ENCODE measurements at places on chromosomes 6 and 20.

GRCh38 chr6:94862112-94862511, 715.2 kb upstream of the MANEA start:
- DNase-seq = no peak

DNA sequence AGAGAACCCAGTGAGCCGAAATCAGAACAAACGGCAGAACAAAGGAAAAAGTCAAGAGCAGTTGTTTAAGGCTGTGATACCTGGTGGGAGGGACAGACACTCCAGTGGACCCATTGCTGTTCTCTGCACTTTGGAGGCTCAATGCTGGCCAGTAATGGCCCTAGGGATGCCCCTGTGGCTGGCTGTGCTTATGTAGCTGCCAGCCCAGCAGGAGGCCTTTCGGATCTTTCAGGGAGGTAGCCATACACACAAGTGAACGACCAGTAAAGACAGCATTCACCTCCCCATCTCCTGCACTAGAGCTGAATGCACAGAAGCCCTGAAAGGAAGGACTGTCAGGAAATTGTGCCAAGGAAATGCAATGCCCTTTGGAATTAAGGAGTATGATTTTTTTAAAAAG, 34.3 kb downstream of the GPLD1 start:
- no peak for DNase-seq

- no peak for DNase-seq
Measured at GRCh38 chr6:139625998-139626975, 251.8 kb upstream of the CITED2 start.

DNA sequence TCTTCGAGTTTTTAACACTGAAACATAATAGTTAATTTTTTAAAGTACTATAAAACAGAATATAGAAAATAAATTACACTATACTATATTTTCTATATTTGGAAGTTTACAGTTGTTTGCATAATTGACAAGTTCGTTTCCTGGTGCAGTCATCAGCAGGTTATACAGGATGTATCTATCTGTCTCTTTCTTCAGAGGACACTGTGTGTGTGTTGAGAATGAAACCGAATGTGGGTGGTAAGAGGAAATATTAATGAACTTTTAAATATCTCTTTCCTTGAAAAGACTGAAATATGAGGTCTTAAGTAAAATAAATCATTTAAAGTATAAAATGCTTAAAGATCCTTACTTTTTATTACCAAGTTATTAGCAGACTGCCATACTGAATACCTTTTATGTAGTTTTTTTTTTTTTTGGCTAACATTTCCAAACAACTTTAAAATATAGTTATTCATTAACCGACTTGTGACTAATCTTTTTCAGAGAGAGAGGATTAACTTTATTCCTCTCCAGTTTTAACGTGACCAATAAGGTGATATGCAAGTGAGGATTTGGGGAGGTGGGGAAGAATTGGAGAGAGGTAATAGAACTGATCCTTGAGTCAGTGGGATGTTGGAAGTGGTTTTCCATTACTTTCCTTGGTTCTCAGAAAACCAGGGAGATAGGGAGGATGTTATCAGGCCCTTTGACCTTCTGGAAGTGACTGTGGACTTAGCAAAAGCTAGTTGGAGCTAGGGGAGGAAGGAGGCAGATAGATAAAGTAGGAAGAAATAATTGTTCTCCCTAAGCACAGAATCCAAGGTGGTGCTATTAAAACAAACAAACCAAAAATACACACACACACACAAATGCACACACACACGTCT, 380.0 kb upstream of the FLRT3 start:
- no peak for DNase-seq

GRCh38 chr6:12393100-12393499, 102.9 kb downstream of the EDN1 start:
- no peak for DNase-seq

GRCh38 chr6:116665464-116665863, 3.1 kb downstream of the ZUP1 start:
- no peak for DNase-seq

DNA sequence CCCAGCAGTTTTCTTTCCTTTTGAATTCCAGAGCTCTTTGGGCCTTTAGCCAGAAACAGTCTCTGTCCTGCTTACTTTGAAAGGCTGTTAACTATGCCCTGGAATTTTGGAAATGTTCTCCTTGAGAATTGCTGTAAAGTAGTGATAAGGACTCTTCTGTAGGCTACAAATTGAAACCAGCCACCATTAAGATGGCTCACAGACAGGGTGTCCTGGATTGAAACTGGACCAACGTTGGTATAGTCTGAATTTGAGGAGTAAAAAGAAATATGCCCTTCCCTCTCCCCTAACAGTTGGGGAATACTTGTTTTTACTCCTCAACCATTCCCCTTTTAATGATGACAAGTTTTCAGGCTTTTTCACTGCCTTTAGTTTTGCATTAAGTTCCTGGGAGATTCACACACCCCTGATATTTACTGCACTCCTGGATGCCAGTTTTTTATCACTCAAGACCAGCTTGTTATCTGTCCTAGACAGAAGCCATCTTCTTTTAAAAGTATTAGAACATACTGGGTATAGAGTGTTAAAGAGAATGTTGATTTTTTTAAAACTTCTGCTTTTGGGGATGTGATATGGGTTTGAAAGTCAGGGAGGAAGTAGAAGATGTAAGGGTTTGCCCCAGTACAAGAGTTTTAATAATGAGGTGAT, 21.9 kb downstream of the TOP1 start:
- no peak for DNase-seq

DNA sequence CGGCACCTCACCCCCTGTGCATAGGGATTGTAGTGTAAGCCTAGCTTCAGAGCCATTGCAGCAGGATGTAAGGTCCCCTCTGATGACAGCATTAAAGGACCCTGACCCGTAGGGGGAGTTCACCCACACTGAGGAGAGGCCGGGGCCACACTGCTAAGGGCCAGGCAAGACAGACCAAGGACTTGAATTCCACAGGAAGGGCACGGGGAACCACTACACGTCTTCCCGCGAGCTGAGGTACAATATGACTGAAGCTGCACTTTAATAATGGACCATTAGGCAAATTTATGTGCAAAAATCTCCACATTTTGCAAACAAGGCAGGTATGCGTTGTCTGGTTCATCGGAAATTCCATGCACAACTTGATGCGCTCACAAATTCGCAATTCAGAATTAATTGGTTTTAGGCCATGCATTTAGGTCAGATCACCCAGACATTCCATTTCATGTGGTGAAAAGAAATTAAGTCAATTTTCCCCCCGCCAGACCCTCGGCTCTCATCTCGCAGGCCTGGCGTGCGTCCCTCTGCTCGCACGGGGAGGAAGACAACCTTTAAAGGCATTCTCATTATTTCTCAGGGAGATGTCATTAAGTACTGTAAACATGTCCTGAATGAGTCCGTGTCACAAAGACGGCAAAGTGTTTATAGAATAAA, 111.8 kb downstream of the FOXA2 start:
- no peak for DNase-seq

GRCh38 chr6:30990422-30991086, 7.0 kb downstream of the MUC21 start:
- DNase-seq = no peak

DNA sequence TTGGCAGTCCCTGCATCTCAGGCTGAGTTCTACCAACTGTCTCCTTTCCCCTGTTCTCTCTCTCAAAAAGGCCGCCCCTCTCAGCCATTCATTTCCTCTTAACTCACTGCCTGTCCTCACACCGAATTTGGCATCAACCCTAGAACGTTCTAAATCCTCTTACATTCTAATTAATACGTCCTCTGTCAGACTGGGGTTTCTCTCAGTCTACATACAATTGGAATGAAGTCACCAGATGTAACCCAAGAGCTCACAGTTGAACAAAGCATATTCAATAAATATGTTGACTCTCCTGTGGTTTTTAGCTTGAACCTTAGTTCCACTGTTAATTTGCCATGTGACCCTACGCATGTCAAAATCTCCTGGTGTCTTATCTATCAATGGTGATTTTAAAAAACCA, 269.6 kb downstream of the CLIC5 start:
- DNase-seq = peak; percentile 60

DNA sequence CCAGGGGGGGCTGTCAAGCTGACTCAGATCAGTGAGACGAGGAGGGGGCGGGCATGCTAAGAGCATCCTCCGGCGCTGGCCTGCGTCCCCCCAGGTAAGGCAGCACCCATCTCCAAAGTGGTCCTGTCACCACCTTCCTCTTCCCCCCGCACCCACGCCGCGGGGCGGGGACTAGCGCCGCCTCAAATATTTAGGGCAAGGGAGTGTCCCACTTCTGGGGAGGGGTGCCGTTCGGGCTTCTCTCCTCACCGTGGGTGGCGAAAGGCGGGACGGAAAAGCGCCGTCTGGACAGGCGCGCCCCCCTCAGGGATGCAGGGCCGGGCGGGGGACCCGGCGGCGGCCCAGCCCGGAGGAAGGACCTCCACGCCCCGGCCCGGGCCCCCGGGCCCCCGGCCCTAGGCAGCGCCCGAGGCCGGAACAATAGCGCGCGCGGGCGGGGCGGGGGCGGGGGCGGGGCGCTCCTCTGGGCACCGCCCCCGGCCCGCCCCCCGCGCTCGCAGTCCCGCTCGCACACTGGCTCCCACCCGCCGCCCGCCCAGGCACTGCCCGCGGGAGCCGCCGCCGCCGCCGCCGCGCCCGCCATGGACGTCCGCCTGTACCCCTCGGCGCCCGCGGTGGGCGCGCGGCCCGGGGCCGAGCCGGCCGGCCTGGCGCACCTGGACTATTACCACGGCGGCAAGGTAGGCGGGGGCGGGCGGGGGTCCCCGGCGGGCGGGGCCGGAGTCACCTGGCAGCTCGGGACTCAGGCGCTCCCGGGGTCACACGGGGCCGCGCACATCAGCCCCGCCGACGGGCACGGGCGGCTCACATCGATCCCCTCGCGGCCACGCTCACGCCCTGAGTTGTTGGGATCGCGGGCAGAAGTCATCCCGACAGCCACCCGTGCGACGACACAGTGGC, at the start of gene TOX2:
TSS of gene TOX2 (plus strand) at position 542 of the 900 bp plus-strand sequence. CDS start at position 582, 40 bp downstream.
- DNase-seq = no peak

DNA sequence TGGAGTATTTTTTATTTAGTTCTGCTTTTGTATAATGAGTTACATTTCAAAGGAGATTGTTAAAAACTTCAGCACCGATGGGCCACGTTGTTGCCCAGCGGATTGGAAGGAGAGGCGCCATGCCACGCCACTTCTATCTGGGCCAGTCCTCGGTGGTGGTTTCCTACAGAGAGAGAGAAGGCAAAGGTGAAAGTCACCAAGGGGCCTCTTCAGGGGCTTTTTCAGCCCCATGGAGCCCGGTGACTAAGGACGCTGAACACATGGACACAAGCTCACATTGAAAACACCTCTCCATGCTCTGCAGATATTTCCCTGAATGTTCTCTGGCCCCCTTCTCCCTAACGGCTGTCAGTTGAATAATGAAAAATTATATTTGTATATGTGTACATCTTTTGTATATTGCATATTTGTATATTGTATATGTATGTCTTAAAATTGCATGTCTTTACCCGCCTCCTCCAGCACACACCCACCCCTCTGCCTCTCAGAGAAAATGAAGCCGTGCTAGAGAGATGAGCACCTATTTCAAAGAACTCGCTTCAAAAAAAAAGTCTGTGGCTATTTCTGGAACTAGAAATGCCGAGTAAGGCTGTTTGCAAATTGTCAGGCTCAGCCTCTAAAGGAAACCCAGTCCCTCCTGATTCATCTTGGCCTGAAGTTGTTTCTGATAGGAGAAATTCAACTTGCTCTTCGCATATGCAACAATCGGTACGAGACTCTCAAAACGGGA, 91.9 kb upstream of the CDH4 start:
- DNase-seq = no peak

DNA sequence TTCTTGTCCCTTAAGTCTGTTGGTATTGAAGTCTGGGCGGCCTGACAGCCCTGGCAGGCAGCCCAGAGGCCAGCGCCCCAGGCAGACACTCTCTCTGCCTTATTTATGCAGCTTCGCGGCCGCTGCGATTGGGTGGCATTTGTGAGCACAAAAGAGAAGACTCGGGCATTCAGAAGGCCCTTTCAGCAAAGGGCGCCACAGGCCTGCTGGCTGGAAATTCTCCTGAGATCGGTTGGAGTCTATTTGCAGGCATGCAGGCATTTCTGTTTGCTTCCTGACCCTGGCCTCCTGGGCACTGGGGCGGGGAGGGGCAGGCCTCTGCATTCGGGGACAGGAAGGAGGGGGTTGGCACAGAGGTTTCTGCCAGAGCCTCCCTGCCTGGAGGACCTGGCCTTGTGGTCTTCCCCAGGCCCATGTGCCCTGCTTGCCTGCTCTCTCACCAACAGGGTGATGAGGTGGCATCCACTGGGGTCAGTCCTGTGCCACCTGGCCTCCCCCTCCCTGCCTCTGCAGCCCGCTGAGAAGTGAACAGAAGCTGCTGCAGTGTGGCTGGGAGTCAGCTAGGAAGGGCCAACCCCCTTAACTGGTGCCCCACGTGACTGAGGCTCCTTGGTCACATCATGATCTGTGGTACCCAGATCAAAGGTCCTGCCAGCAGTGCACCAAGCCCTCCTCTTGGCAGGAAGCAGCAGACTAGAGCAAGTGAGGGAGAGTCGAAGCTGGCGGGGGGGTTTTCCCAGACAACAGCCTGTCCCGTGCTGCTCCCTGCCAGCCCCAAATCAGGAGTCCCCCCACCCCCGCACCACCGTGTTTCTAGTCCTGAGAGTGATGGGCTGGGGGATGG, 16.6 kb upstream of the CCDC167 start:
- DNase-seq = peak; percentile 8

DNA sequence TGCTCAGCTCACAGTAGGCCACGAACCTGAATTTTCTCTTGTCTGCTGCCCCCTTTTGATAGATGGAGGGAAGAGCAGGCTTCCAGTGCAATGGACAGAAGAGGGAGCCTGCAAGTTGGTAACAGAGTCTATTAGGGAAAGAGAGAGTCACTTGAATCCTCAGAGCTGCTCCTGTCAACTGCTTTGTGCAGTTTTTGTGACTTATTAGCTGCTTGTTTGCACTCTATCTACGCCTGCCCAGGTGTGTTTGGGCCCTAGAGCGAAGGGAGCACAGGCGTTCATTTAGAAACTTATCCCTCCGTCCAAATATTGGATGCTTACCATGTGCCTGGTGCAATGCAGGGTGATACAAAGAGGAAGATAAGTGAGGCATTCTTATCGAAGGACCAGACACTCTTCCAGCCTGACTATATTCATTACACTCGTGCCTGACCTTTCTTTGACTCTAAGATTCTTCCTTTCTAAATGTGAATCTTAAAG, 11.6 kb upstream of the SLC2A12 start:
- no peak for DNase-seq

GRCh38 chr20:51505566-51505965, 37.0 kb downstream of the NFATC2 start:
- no peak for DNase-seq

GRCh38 chr20:39429726-39430125, 467.6 kb downstream of the DHX35 start:
- DNase-seq = no peak
